Activated CD4-positive, alpha-beta T cell treated with anti-CD3 and anti-CD28 coated beads, Interleukin-2, amount 10 ng/mL, durations not matched to agents 7 days and 5 days (primary cell): ENCODE measurements at places on chromosomes 5 and 9.

GRCh38 chr5:135296900-135297816, 101.9 kb downstream of the MACROH2A1 start:
- DNase-seq: no peak

DNA sequence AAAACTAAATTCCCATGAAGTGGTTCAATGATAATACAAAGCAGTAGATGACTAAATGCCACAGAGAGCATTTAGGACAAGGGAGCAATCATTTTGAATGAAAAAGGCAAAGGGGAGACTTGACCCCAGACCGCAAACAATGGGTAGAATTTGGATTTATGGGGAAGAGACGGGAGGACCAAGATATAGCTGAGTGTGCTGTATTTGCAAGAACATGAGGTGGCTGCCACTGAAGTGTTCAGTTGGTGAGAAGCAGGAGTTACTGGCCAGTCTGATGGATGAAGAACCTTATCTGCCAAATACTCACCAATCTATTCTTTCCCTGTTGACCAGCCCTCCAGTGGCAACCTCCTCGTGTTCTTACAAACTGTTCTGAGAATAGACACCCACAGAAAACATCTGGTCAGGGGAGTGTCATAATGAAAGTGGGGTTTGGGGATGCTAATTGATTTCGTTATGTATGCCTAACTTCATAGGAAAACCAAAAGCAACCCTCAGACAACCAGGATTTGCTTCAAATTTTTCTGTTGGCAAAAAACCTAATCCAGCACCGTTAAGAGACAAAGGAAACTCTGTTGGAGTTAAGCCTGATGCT, 19.8 kb downstream of the TDRD7 start:
- DNase-seq: no peak

- DNase-seq: no peak
These were observed 16.5 kb downstream of the FGF18 start for GRCh38 chr5:171435908-171436307.

DNA sequence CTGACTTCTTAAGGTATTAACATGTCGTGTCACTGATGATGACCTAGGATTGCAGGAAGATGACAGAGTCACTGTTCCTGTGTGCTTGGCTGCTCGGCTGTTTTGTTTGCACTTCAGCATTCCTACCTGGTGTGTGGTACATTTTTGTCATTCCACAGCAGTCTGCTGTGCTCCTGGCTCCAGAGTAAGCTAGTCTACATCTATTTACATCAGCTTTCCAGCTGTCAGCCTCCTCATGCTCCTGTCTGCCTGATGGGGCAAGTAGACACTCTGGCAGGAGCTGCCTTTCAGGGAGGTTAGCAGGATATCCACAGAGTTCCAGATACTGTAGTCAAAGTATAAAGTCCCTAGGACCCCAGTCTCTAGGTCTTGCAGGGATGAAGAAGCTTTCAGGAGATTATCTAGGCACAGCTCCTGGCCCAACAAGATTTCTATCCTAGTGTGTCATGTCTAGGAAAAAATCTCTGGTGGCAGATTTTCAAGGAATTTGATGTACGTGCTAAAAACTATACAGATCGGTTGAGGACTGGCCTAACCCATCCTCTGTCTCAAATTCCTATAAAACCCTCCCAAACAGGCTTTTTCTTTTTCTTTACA, 28.4 kb downstream of the RUSC2 start:
- DNase-seq: no peak

- DNase-seq: no peak
These were observed 610.8 kb downstream of the PDE4D start for GRCh38 chr5:59282726-59283125.

DNA sequence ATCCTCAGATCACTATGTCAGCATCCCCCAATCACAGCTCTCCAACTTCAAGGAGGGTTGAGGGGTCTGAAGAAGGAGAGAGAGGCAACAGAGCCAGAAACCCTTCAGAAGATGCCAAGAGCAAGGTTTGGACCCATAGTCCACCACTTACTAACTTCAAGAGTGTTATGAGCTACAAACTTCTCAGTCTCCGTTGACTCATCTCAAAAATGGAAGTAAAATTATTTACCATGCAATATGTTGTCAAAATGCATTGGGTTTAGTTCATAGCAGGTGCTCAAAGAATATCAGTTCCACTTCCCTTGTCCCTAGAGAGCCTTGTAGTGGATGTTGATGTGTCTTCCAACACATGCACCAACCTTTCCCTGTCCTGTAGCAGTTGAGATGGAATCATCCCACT, 116.0 kb downstream of the KCNIP1 start:
- no peak for DNase-seq

- no peak for DNase-seq
These were observed 15.8 kb upstream of the HMHB1 start for GRCh38 chr5:143796125-143796524.

- DNase-seq: peak; percentile 86
These were observed at the start of gene YTHDC2 for GRCh38 chr5:113513384-113514288. YTHDC2 (plus strand) TSS chr5:113513694; CDS start chr5:113513896, 202 bp downstream.

DNA sequence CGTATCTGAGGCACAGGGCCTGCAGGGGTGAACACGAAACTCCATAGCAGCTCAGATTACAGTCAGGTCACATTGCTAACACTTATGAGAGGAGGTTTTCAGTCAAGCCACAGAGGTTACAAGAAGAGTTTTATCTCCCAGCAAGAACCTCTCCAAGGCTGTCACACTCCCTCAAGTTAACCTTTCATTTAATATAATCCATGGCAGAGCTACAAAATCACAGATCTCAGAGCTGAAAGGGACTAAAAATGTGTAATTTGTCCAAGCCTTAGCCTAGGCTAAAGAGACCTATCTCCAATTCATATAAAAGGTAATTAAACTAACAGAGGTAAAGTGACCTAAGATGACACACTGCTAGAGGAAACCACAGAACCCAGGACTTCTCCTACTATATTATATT, 57.2 kb downstream of the MLANA start:
- DNase-seq: no peak

- DNase-seq: peak; percentile 15
These were observed 2.4 kb upstream of the DMRT2 start for GRCh38 chr9:1047591-1048230.

DNA sequence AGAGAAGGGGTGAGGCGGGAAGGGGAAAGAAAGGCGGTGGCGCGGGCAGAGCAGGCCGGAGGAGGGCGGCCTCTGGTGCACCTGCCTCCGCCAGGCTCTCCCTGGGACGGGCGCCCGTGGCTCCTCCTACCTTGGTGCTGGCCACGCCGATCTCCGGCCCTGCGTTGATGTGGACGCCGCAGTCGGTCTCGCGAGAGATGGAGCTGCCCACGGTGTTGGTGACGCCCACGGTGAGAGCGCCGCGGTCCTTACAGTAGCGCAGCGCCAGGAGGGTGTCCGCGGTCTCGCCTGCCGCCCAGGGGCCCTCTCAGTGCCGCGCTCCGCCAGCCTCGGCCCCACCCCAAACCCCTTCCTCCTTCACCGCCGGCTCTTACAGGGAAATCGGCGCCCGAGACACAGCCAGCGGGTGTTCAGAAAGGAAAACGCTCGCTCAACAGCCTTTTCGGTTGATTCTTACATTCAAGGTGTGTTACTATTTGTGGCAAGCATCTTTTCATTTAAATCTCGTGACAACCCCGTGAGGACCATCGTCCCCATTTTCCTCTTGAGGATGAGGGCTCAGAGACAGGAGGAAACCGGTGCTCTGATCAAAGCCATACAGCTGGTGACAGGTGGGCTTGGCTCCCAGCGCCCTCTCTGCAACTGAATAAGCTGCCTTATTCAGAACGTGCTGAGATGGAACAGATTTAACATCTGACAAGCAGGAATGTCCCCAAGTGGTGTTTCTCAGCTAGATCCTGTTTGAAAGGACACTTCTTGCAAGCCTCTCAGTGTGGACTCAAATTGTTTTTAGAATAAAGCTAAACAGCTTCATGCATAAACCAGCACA, 22.0 kb upstream of the MAPK9 start:
- DNase-seq: peak; percentile 74

- DNase-seq: no peak
These were observed 222.7 kb downstream of the ELAVL2 start for GRCh38 chr9:23603311-23603710.

- DNase-seq: no peak
These were observed 89.2 kb downstream of the PDE6A start for GRCh38 chr5:149855366-149855765.

GRCh38 chr5:128736553-128736952, 198.5 kb upstream of the FBN2 start:
- no peak for DNase-seq

GRCh38 chr5:75414241-75414640, 77.2 kb downstream of the HMGCR start:
- no peak for DNase-seq

DNA sequence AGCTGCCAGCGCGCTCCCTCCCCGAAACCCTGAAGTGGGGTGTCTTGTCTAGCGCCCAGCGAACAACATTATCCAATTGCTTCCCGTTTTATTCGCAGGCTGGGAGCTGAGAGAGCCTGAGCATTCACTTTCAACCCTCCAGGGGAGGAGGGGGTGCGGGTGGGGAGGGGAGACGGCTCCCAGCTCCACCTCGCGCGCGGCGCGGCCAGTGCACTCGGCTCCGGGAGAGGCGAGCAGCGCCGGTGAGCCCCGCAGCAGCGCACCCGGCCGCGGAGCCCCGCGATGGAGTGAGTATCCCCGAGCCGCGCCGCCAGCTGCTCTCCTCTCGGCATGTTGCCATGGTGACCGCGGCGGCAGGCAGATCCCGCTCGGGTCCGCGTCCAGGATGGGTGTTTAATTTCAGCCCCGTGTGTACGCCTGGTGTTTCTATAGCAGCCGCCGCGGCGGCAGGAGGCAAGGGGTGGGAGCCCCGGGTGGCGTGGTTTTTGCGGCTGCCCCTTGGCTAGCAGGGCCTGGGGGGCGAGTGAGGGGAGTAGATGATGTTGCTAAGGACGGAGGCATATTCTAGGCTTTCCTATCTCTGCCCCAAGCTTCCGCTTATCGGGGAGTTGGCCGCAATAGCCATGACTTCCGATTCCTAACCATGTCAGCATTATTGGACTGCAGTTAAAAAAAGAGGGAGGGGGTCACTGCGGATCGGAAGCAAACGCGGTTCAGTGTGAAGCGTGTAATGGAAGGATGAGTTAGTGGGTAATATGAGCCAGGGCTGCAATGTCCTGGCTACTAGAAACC, 139.2 kb upstream of the PALM2AKAP2 start:
- no peak for DNase-seq

DNA sequence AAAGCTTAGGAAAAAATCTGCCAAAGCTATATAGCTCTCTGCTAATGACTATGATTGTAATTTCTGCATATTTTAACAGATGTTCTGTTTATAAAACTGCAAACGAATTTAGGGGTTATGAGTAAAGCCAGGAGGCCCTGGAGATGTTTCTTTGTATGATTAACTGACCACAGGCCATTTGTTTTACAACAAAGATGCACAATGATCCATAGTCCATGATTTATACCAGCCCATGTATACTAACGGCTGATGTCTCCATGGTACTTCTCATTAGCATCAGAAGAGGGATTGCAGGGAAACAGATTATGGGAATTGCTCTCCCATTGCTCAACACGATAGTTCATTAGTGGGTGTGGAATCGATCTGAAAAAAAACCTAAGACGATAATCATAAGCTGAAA, 78.9 kb downstream of the PPP2R2B start:
- no peak for DNase-seq

DNA sequence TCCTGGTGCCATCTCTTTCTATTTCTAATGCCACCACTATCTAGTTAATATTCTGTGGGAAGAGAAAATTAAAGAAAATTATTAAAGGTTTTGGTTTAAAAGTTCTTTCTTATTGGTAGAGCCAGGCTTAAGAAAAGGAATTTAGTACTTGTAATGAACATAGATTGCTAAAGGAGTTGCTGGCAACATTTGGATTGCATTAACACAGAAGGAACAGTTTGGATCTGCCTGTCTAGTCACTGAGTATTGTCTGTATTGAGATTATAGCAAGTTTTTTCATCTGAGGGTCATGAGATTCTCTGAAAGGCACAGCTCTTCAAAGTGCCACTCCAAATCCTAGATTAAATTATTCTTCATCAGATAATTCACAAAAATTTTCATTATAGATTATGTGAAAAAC, 32.0 kb downstream of the FSD1L start:
- no peak for DNase-seq

GRCh38 chr5:155540000-155540595, 526.5 kb downstream of the KIF4B start:
- DNase-seq: no peak

DNA sequence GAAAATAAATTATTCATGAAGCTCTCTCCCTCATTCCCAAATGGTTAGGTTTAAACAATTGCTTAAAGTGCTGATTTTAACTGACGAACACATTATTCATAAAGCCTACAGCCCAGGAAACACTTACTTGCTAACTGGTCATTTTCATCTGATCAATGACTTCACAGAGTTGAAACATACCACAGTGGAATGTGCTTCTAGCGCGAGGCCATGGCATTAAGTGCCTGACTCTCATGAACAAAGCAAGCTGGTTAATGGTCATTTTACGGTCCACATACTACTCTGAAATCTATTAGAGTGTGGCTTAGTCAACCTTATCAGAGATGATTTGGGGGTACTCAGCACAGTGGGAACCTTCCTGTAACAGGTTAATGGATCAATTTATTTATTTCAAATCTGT, 114.6 kb downstream of the MED27 start:
- no peak for DNase-seq

DNA sequence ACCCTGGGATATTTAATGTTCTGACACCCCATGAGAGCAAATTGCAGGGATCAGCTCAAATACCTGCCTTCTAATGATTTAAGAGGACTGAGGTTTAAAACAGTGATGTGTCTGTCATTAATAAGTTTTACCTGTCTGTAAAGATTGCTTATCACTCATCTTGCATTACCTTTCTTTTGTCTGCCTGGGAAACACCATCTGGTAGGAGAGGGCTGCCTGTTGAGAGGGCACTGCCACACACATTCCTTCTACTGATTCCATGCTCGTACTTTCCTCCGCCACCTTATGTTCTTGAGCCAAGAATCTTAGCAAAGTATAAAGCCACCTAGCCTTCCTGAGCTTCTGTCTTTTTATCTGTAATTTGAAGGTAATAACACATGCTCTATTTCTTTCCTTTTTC, 118.6 kb downstream of the KCTD16 start:
- no peak for DNase-seq

DNA sequence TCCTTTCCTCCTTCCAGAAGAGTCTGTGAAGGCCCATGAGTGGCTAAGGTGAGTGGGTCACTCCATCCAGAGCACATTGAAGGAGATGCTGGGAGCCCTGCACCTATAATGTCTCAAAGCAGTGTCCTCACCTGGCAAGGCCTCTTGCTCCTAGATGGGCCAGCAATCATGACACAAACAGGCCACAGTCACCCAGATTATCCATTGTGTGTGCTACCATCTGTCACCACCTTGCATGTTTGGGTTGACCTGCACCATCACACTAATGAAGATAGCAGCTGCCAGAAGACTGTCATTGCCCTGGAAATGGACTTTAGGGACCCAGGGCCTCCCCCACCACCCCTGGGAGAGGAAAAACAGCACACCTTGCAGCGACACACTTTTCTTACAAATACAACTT, 69.6 kb downstream of the GABBR2 start:
- no peak for DNase-seq
